ENCODE measurements at places on chromosomes 7 and 10. TPM values are rescaled to one million over a fixed set of nuclear protein-coding genes. Genes with fewer than 3 reads are reported as not detected.

- no peak for DNase-seq
Observed at GRCh38 chr10:13831711-13832141, 245.0 kb downstream of the PRPF18 start.

DNA sequence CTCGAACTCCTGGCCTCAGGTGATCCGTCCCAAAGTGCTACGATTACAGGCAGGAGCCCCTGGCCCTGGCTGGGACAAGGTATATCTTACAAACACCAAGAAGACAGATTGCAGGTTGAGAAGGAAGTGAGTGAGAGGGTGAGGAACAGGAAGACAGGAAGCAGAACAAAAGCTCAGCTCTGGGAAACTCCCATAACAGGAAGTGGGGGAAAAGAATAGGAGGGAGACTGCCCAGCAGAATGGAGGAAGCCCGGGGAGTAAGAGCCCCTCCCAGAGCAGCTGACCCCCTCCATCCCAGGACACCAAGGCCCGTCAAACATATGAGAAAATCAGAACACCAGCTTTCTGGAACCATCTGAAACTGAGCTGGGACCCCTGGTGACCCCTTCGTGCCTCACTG, 2.9 kb downstream of the TECPR1 start:
- DNase-seq = no peak

GRCh38 chr10:29370097-29371092, 81.5 kb downstream of the LYZL1 start:
- DNase-seq = no peak

DNA sequence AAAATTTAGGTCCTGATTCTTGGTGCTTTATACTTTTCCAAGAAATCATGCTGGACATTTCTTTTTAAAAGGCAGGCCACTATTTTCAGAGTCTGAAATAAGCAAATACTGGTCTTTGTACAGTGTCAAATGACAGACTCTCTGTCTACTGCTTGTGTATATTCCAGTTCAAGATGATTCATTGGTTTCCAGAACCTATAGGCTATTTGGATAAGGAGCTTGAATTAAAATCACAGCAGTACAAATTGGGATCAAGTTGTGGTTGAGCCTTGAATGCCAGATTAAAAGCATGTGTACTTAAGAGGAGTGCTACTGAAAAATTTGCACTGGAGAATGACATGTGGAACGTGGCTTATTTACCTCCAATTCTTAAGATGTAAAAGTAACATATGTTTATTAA, 10.7 kb downstream of the KMT2E start:
- DNase-seq = no peak

GRCh38 chr7:150989456-150989855, 1.4 kb upstream of the NOS3 start:
- DNase-seq = no peak

GRCh38 chr7:26784118-26784517, 80.3 kb downstream of the SKAP2 start:
- DNase-seq = no peak

GRCh38 chr7:87370660-87371180, 25.3 kb downstream of the CROT start:
- DNase-seq = no peak

- no peak for DNase-seq
Observed at GRCh38 chr7:114818501-114818900, 103.4 kb upstream of the MDFIC start.

- DNase-seq = no peak
Observed at GRCh38 chr10:3776796-3777571, 8.0 kb downstream of the KLF6 start.

GRCh38 chr10:34543716-34544115, 271.4 kb downstream of the PARD3 start:
- no peak for DNase-seq

DNA sequence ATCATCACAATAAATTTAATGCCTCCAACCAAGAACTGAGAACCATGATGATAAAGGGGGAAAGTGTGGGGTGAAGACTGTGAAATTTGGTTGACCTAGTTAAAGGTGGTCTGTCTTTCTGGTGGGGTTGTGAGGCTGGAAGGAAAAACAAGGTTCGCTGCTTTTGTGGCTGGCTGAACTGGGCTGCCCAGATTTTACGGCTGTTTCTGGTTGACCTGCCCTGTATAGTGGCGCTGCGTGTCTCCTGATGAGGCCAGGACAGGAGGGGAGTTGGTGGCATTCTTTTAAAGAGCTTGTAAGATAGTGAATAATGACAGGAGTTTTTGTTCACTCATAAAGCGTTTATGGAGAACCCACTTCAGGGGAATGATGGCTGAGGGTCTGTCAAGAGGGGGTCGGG, 101.8 kb downstream of the CYP26A1 start:
- DNase-seq = no peak

- no peak for DNase-seq
Observed at GRCh38 chr10:27912231-27912630, 86.6 kb downstream of the ODAD2 start.

GRCh38 chr7:73812996-73813395, 17.8 kb upstream of the CLDN4 start:
- DNase-seq = no peak

GRCh38 chr7:137302081-137302480, 41.5 kb downstream of the PTN start:
- no peak for DNase-seq

- DNase-seq = no peak
Observed at GRCh38 chr7:5077740-5078139, 32.1 kb downstream of the RBAK start.

GRCh38 chr10:12513775-12514673, 164.7 kb downstream of the CAMK1D start:
- no peak for DNase-seq

- no peak for DNase-seq
Observed at GRCh38 chr10:117942226-117942625, 104.5 kb downstream of the RAB11FIP2 start.

DNA sequence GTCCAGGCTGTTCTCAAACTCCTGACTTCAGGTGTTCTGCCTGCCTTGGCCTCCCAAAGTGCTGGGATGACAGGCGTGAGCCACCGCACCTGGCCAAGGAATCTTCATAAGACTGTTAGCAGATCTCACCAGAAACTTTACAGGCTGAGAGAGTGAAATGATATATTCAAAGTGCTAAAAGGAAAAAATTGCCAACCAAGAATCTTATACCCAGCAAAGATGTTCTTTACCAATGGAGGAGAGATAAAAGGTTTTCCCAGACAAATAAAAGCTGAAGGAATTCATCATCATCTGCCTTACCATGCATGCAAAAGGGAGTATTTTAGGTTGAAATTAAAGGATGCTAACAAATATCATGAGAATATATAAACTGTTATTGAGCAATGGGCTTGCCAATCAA, 23.6 kb downstream of the GIMAP7 start:
- DNase-seq = no peak

DNA sequence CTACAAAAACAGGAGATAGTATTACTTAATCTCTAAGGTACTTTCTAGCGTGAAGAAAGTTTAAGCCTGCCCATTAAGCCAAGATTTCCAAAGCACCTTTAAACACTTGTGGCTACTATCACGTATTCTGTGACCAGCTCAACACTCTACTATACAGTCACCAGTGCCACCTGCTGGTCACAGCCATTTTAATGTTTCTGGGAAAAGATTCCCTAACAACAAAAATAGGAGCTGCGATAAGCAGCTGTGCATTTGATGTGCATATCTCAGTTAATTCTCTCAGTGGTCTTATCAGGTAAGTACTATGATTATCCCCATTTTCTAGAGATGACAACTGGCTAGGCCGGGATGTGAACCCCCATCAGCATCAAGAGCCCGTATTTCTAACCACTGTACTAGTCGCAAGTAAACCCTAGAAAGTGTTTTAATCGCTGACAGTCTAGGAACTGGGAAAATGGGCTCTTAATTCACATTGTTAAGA, 860 bp downstream of the SEC31B start:
- DNase-seq = peak; percentile 82

- DNase-seq = no peak
Observed at GRCh38 chr10:71346731-71347130, 27.7 kb downstream of the SLC29A3 start.

The FGFBP3 gene
- total RNA-seq = 6.0 TPM

The AKR1C4 gene
- total RNA-seq = not detected

The OR6B1 gene
- not detected for total RNA-seq

The PSD gene
- total RNA-seq = 1.9 TPM

The CLRN3 gene
- total RNA-seq = not detected

The MAGI2 gene
- total RNA-seq = 51.3 TPM

The PCGF6 gene
- total RNA-seq = 10.2 TPM

The MYH16 gene
- total RNA-seq = not detected

The INHBA gene
- total RNA-seq = 40.4 TPM

The CYP2C8 gene
- total RNA-seq = 0.49 TPM

The LRRC4 gene
- total RNA-seq = 14.7 TPM

The PTPRZ1 gene
- 8.8 TPM for total RNA-seq

The GPR15LG gene
- total RNA-seq = not detected

Measured in sciatic nerve (tissue), 2 donors.